Peyer's patch (tissue), 4 donors: ENCODE measurements at places on chromosomes 7 and 10. TPM values are rescaled to one million over a fixed set of nuclear protein-coding genes. Genes with fewer than 3 reads are reported as not detected.

The PPP1R3C gene
- total RNA-seq = 1.1 TPM

The PON3 gene
- total RNA-seq = 9.1 TPM

- no peak for DNase-seq
Observed at GRCh38 chr10:3538291-3538655, 246.7 kb downstream of the KLF6 start.

DNA sequence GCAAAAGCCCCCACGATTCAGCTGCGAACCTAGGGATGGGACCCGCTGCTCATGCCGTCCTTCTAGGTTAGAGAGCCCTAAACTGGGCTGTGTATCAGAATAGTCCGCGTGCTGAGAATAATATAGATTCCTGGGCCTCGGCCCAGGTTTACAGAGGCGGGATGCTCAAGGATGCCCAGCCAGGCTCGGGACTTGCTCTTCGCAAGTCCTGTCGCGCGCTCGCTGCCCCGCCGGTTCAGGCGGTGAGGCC lies 266 bp upstream of the STMP1 start:
- DNase-seq = no peak

DNA sequence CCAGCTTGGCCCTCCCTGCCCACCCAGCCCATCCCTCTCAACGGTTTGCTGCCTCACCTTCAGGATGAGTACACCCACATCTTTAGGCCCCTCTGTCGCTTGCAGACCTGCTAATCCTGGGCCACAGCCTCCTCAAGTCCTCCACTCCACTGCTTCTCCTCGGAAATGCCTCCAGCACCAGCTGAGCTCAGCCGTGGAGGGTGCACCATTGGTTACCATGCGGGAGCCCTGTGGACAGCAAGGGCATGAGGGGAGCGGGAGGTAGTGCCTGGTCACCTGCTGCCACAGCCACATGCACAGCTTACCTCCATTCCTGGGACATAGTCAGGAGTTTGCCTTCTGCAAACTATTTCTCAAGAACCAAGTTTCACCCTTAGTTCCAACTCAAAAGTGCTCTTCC lies 286.3 kb upstream of the ZMIZ1 start:
- no peak for DNase-seq

The EGR2 gene
- 5.0 TPM for total RNA-seq

The PRR15 gene
- 136 TPM for total RNA-seq

GRCh38 chr10:92593619-92594588 lies 974 bp downstream of the KIF11 start:
- DNase-seq = no peak

GRCh38 chr7:85714951-85715350 lies 528.1 kb upstream of the SEMA3D start:
- DNase-seq = no peak

DNA sequence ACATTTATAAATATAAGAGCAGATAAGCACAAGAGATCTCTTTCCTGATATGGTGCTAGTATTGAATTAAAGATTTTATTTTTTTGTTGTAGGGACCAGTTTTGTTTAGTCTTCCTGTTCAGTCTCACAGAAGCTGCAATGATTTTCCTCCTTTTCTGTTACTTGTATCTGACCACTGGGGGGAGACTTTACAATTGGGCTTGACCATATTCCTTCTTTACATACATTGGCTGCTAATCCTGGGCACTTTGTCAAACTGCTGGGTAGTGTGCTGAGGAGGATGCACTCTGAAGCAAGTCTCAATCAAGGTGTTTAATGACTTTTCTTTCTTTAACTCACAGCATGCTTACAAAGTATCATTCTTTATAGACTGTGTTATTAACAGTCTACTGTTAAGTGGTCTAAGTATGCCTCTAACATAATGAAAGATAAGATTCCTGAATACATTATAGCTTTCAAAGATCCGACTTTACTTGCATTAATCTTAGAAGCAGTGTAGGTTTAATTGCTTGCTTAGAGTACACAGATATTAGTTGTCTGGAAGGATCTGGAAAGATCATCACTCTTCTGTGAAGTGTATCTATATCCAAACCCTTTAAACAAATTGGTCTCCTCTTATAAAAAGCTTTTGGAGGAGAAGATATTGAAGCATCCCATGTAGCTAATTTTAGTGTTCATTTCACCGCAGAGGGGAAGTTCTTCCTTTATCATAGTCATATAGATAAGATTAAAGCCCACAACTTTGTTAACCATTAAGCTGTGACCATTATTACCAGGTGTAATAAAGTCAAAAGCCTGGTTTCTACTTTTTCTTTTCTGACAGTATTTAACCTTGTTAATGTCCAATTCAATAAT lies 3.1 kb downstream of the PALS2 start:
- no peak for DNase-seq

DNA sequence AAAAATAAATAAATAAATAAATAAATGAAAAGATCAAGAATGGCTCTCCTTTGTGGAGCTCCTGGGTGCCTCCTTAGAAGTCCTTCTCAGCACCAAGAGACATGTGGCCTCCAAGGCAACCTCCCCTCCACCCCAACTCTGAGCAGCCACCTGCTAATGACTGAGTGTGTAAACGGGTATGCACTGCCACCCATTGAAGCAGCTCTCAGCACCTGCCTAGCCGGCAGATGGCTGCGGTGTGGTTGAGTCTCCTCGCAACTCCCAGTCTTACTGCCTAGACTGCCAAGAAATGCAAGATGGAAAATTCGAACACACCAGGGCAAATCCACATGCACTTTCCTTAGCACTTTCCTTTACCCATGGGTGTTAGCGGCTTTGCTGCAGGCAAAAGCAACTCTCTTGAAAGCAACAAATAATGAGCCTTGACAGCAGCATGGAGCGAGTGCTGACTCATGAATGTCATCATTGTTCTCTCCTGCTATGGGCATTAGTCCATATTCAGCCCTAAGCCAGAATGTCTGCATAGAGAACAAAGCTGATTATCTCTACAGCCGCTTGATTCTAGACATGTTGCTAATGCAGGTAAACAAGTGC lies 913.9 kb upstream of the AUTS2 start:
- no peak for DNase-seq
